ENCODE measurements at places on chromosomes 1 and 21.

- peak; percentile 47 for DNase-seq
These were observed 33.9 kb upstream of the ASPM start for GRCh38 chr1:197180252-197180878.

- DNase-seq, result no peak
These were observed 59.6 kb upstream of the DYNLT5 start for GRCh38 chr1:66692681-66693080.

GRCh38 chr1:170657275-170657853 lies 6.6 kb upstream of the PRRX1 start:
- no peak for DNase-seq

DNA sequence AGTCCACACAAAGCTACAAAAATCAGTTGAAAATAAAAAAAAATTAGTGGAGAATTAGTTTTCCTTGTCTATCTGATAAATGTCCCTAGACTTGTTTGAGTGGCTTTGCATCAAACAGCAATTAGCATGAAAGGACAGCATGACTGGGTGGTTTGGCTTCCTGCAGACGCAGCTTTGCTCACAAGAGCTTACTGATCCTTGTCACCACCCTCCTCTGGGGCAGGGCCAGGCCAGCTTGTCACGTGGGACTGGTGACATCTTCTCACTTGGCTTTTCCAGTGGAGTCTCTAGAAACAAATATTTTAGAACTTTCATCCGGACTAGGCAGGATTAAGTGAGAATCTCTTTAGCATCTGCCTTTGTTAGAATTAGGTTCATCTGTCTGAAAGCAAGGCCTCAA lies 76.0 kb upstream of the OLIG2 start:
- no peak for DNase-seq

- no peak for DNase-seq
These were observed 251.2 kb downstream of the DSCAM start for GRCh38 chr21:40595806-40596205.

Measured in HEK293T (cell line).